Activated CD8-positive, alpha-beta memory T cell treated with anti-CD3 and anti-CD28 coated beads for 48 hours (primary cell): ENCODE measurements at places on chromosomes 11 and 22.

DNA sequence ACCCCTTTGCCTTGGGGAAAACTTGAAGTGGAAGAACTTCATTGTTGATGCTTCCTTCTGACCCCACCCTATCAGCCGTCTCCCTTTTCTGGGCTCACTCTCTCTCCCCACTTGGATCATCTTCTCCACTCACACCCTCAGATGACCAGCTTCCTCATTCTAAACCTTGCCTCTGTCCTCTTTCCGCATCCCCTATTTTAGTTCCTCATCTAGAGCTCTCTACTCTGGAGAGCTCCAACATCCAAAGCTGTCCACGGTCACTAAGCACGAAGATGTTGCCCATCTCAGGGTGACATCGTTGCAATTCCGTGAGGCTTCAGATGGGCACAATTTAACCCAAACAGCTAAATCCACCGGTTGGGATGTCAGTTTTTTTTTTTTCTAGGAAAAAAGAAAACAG is 31.6 kb upstream of the ME3 start:
- no peak for DNase-seq

GRCh38 chr11:18394928-18395734 is 768 bp downstream of the LDHA start:
- DNase-seq, result no peak

DNA sequence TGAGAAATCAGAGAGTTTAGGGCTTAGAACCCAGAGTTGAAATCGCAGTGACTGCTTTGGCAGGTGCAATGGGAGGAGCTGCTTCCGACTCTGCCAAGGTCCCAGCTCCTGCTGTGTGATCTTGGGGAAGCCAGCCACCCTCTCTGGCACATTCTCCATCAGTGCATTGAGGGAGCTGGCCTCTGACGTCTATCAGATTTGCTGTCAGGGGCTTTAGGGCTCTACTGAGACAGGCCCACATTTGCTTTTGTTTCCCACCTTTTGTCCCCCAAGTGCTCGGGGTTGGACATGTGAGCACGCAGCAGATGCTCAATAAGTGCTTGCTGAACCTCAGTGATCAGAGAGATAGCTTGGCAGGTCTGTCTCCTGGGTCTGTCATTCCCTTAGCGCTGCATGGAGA is 10.6 kb upstream of the SOX10 start:
- DNase-seq, result no peak

- no peak for DNase-seq
Observed at GRCh38 chr11:16016468-16016829, 339.9 kb downstream of the SOX6 start.

DNA sequence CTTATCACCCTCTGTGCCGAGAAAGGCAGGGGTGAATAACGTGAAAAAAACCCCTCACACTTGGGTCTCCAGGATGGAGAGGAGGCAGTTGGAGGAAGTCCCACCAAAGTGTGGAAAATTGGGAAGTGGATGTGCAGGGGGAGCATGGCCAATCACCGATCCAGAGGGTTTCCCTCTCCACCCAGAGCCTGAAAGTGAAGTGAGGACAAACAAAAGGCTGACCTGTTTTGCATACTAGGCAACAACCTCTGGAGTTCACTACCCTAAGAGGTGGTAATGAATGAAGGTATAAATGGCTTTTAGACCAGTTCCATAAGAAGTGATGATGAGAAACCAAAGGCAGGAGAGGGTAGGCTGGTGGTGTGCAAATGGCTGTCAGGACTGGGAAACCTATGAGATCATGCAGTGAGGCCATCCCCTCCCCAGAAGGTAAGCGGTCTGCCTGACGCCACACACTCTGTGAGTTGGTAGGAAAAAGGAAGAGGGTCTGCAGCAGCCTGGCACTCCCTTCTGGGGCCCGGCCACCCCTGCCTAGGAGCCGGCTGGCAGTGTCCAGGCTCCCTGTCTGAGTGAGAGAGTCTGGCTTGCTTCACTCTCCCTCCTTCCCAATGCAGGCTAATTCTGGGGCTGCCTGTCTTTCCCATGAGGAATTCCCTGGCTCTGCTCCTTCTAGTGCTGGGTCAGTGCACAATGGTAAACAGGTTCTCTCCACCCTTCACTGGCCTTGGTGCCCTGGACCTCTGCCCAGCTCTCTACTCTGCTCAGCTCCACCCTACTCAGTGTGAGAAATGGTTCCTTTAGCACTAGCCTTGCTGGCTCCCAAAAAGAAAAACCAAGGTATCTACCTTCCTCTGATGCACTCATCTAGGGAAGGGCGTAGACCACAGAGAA is 15.6 kb downstream of the TBC1D10A start:
- DNase-seq, result no peak
